Stimulated activated CD4-positive, alpha-beta T cell treated with anti-CD3 and anti-CD28 coated beads, Interleukin-12 subunit alpha, Interleukin-12 subunit beta, amount 100 ng/mL, for 24 hours (primary cell): ENCODE measurements at places on chromosomes 2 and 18.

DNA sequence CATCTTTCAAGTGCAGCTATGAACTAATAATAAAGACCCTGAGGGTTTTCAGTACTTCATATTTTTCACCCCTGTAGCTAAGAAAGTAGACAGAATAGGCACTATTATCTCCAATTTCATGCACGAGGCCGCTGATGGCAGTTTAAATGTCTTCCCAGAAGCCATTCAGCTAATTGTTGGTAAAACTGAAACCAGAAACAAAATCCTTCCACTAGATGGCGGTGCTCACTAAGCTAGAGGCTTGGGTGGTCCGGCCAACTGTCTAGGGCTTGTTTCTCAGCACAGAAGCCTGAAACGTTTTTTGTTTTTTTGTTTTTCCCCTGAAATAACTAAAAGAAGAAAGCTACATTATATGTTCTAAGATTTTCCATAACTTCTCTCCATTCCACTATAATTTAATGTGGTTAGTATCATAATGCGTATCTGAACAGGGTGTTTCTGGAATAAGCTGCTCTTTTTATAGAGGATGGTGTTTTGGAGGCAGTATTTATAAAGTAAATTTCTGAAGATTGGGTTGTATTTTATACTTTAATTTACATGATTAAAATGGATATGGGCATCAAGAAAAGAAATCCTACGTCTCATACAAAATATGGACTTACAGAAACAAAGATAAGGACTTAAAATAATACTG lies 159.4 kb downstream of the PIK3C3 start:
- peak; percentile 43 for DNase-seq

- DNase-seq: no peak
Measured at GRCh38 chr18:33593261-33593660, 15.2 kb downstream of the ASXL3 start.

GRCh38 chr18:3261373-3262233 lies at the start of gene MYL12B:
Gene MYL12B, plus strand, starts transcription at chr18:3262133. Its CDS starts 10,766 bp downstream, at chr18:3272899.
- peak; percentile 55 for DNase-seq

DNA sequence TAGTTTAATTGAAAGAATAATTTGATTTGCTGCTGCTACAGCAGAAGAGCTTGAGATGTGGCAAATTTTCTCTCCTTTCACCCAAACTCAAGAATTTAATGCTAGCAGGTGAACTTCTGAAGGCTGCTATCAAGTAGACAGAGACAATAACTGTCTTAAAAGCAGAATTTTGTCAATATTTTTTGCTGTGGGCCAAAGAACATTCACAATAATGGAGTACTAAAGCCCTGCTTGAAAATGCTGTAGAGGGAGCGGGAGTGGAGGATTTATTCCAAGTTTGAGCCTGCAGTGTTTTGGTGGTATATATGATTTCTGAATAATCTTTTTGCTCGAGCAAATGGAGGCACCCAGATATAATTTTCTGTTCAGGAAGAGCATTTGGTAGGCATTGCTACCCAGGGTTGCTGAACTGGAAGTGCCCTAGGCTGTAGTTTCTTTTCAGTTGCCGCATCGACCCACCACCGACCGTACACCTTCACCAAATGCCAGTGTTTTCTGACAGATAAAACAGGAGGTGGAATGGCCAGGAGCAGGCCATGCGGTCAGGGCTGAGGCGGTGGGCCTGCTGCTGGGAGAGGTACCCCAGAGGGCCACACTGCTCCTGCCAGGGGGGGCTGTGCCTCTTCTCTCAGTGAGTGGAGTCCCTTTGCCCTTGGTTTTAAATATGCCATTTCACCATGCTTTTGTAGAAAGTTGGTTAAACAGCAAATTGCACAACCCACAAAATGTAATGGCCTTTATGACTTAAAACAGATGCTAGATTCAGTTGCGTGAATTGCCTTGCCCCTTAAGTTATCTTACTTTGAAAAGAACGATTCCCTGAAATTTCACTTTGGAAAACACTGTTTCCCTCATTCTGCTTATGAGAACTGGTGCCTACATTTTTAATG lies 36.4 kb downstream of the TSHZ1 start:
- DNase-seq: no peak

DNA sequence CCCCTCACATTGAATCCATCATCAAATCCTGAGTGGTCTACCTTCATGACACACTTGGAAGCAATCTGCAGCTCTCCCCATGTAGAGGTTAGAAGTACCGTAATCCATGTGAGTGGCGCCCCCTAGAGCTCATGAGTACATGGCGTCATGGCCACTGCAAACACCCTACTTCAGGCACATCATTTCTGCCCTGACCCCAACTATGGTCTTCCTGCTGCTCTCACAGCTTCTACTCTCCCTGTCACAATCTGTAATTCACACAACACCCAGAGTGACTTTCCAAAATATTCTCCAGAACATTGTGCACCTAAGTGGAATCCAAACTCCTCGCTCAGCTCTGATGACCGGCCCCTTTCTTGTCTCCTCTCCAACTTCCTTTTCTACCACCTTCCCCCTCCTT lies 141.9 kb downstream of the ANKRD44 start:
- DNase-seq: peak; percentile 71

DNA sequence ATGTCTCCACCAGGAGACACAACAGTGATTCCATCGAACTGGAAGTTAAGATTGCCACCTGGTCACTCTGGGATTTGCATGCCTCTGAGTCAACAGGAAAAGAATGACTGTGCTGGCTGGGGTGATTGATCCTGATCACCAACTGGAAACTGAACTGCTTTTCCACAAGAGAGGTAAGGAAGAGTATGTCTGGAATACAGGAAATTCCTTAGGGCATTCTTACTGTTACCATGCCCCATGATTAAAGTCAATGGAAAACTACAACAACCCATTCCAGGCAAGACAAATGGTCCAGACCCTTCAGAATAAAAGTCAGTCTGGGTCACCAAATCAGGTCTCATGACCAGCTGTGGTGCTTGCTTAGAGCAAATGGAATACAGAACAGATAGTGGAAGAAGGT lies 12.0 kb upstream of the DDX1 start:
- DNase-seq: no peak

DNA sequence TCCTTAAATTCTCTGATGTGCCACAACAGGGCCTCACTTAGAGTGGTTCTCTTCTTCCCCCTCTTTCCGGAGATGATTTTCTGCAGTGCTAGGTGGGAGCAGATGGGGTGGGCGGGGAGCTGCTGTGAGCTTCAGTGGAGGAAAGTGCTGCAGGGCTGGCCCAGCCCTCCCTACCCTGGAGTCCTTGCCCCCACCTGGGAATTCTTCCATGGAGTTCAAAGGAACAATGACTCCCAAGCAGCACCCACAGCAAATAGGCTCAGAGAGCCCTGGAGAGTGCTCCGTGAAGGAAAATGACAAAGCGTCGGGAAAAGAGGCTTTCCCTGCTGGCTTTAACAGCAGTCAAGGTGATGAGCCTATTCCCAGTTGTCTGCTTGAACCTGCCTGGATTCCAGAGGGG lies 28.8 kb downstream of the LOXHD1 start:
- no peak for DNase-seq

DNA sequence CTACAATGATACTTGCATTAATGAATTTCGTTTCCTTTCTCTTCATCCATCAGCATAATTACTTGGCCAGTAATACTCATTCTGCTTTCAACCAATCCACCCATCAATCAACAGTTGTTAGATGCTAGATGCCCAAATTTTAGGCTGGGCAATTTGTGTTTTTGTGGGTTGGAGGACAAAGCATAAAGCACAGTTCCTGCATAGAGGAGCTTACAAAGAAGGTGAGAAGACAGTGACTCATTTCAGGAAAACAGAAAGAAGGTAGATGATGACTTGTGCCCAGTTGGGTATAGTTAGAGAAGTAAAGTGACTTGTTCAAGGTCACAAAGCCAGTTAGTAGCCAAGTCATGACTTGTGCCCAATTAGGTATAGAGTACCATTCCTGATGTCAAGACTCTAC lies 1186.8 kb upstream of the CELF4 start:
- DNase-seq: no peak

DNA sequence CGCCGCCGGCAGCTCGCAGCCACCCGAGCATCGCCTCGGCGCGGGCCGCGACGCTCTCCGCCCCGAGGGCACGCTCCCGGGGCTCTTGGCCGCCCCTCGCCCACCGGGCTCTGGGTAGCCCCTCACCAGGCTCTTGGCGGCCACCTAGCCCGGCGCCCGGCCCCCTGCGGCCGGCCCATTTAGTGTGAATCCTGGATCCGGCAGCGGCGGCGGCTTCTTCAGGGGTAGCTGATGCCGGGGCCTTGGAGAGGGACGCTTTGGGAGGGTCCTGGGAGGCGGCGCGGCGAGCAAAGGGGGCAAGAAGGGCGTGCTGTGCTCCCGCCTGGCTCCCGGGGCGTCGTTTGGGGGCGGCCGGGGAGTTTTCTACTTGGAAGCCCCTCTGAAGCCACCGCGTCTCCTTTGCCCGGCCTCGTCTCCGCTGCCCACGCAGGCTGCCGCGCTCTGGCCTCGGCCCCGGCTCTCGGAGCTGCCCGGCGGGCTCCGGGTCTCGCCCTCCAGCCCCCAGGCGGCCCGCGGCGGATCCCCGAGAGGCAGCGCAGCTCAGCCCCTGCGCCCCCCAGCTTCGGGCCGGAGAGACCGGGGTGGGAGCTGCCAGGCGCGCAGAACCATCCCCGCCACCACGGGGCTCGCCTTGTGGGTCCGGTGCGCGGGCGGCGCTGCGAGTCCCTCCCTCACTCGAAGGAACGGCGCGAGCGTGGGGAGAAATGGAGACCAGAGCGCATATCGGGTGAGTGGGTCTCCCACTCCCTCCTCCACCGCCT lies 509 bp downstream of the PIEZO2 start:
- no peak for DNase-seq

- no peak for DNase-seq
Measured at GRCh38 chr2:31901900-31902299, 108.9 kb downstream of the MEMO1 start.

DNA sequence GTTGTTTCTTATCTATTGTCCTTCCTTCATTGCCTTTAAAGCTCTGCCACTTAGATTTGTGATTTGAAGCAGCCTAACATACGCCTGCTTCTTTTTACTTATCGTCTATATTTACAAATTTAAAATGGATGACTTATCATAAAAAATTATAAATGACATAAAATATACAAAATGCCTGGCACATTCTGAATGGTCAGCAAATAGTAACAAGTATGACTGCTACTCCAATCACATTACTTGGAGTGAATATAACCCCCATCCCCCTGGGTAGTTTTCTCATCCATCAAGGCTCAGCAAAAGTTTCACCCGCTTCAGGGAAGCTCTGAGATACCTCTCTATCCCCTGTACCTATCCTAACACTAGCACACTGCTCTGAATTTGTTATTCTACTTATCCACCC lies 708.9 kb downstream of the ERBB4 start:
- no peak for DNase-seq

DNA sequence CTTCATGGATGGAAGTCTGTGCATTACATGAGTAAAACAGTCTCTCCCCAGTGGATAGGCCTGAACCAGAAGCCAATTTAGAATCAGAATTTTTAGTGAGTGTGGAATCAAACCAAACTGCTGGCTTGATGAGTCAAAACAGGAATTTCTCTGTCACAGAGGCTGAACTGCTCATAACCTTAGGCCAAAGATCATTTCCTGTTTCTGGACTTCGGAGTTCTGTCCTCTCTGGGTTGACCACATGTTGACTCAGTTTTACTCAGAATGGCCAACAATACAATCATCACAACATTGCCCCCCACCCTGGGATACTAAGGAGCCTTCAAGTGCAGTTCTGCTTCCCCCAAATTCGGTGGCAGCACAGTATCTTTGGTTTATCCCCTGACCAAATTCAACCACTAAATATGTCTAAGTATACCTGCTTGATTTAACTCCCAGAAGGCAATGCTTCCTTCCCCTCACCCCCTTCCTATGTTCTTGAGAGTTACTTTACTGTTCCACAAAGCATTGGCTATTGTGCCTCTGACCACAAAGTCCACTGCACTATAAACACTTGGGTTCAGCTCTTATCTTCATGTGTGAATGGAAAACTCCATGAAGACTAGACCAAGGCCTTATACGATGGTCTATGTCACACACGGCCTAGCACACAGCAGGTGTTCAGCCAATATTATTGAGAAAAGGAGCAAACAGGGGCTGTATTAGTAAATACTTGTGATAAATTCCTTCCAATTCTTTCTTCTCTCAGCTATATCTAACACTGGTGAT lies 67.8 kb downstream of the NXPH2 start:
- DNase-seq: no peak

DNA sequence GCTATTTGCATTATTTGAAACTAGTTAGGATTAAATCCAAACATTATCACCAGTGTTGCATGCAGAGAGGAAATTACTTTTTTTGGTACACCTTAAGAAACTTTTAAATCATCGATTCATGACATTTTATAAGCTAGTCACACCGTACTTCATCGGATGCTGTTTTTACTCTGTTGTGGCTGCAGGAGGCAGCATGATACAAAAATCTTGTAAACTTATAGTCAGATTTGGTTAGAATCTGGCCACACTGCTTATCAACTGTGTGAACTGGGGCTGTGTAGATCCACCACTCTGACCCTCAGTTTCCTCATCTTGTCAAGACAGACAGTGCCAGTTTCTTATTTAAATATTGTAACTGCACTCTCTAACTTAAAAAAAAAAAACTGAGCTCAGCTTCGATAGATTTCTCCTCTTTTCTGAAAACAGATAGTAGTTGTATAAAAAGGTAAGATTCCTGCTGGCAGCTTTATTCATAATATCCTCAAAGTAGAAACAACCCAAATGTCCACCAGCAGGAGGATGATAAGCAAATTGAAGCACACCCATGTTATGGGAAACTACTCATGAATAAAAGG lies 77.8 kb downstream of the RAPGEF4 start:
- DNase-seq: no peak

DNA sequence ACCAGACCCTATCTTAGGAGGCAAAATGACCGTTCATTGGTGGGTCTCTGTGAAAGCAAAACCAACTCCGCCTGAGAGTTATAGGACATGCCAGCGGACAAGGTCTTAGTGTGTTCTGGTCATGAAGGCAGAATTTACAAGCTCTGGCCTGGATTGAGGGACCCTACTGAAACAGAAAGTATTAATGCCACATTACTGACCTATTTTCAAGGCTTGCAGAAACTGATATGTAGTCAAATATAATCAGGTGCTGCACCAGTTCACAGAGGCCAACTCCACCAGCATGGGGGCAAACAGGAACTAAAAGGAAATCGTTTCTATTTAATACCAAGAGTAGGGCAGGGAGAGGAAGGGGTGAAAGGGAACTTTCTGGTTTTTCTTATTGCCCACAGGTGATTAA lies 19.7 kb downstream of the TYMS start:
- no peak for DNase-seq

GRCh38 chr18:28777756-28778155 lies 600.8 kb upstream of the CDH2 start:
- no peak for DNase-seq

DNA sequence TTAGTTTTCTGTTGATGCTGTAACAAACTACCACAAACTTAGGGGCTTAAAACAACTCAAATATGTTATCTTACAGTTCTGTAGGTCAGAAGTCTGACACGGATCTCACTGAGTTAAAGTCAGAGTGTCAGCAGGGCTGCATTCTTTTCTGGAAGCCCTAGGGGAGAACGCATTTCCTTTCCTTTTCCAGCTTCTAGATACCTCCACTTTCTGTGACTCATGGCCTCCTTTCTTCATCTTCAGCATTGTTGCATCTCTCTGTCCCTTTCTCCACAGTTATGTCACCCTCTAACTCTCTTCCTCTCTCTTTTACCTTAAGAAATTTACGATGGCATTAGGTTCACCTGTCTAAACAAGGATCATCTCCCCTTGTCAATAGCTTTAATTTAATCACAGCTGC lies 13.3 kb upstream of the PPP4R1 start:
- no peak for DNase-seq

GRCh38 chr2:109352056-109352897 lies 223.3 kb downstream of the SH3RF3 start:
- no peak for DNase-seq

- no peak for DNase-seq
Measured at GRCh38 chr2:240392084-240392947, 43.1 kb upstream of the GPC1 start.

GRCh38 chr2:204545861-204546735 lies 823 bp downstream of the PARD3B start:
- no peak for DNase-seq
